ENCODE measurements at places on chromosomes 2 and 18. TPM values are rescaled to one million over a fixed set of nuclear protein-coding genes. Genes with fewer than 3 reads are reported as not detected.
A peak's percentile ranks its signal among the peaks of the same experiment; 100 is the strongest.

Gene SLC38A11
- 0.07 TPM for polyA plus RNA-seq

Gene INO80B
- polyA plus RNA-seq, result 9.2 TPM

DNA sequence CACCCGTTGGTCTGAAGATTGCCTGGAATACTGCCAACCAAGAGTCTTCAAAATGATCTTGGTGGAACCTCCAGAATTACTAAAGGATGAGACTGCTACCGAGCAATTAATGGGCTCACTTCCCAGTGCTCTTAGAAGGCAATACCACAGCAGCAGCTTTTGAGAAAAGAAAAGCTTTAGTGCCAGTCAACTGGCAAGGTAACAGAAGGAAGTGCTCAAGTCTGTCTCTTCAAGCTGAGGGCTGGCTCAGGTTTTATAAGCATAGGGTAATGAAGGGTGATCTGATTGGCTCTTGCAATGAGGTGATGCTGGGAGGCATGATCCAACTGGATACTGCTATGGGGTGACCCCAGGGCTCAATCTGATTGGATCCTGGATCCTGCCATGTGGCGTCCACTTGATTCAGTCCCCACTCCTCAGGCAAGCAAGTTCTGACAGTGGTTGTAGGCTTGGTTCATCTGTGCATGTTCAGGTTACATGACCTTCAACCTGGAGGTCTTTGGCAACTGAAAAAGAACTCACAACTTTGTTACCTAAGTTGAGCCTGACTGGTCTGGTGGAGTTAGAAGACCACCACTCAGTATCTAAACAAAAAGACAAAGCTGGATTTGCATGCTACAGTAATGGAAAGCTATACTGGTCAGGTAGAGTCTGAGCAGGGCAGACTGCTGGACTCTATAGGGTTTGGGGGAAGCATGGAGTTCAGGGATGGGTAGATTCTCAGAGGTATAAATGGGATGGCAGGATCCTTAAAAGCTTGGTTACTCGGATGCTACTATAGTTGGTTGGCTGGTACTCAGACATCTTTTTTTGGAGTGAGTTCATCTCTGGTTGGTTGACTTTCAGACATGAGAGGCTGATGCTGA lies 14.0 kb upstream of the RIF1 start:
- no peak for DNase-seq

DNA sequence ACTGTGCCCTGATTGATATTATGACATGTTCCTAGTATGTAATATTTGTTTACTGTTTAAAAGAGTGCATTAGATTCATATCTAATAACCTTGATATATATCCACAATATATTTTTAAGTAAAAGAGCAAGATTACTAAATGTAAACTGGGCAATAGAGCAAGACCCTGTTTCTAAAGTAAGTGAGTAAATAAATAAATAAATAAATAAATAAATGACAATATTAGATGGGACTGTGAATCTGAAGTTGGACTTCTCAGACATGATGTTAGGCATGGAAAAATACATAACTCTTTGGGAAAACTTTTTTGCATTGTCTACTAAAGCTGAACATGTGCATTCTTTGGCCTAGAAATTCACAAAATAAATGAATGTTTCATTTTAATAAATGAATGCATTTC lies 164.7 kb downstream of the CCDC178 start:
- no peak for DNase-seq

- no peak for DNase-seq
These were observed 72.2 kb upstream of the PHLPP1 start for GRCh38 chr18:62643181-62643580.

DNA sequence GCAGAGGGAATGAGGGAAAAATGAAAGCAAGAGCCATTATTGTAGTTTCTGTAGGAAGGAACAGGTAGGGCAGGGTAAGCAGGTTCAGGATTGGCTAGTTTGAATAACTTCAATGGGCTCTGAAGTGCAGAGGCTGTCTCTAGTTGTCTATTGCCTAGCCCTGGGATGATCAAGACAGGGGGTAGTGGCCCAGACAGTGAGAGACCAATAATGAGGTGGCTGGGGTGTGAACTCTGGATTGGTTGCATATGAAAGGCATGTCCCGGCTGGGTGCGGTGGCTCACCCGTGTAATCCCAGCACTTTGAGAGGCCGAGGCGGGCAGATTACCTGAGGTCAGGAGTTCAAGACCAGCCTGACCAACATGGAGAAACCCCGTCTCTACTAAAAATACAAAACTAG lies 67.5 kb upstream of the SLC38A11 start:
- DNase-seq, result no peak

DNA sequence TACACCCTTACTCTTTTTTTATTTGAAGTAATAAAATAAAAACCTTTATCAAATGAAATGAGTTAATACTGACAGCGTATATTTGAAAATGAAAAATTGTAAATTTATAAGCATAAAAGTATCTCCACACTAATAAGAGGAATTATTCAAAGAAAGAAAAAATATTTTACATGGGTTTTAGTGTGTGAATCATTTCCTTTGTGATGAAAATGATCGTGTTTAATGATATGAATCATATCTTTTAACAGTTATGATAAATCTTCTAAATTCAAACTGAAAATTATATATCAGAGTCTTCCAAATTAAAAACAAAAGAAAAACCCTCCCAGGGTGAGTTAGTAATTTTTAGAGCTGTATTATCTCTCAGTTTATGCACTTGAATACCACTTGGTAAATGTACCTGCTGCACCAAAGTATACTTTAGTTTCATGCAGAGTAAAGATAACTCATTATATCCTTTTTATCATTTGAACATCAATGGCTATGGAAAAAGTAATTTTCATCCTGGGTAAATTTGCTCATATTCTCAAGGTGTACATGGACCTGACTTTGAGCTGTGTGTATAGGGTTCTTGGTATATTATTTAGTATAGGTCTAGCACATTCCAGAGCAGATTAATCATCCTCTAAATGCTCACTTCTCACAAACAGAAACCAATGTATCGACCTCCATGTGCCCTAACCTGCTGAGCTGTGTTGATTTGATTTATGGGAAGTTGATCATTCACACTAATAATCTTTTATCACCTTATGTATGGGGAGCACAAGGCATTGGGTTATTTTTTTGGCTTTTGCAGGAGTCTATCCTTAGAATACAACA lies 98.7 kb upstream of the VWC2L start:
- DNase-seq, result peak; percentile 3
